CD4-positive, alpha-beta T cell treated with Interleukin-17A for 1 hour (primary cell): ENCODE measurements at places on chromosomes 12 and 14.

DNA sequence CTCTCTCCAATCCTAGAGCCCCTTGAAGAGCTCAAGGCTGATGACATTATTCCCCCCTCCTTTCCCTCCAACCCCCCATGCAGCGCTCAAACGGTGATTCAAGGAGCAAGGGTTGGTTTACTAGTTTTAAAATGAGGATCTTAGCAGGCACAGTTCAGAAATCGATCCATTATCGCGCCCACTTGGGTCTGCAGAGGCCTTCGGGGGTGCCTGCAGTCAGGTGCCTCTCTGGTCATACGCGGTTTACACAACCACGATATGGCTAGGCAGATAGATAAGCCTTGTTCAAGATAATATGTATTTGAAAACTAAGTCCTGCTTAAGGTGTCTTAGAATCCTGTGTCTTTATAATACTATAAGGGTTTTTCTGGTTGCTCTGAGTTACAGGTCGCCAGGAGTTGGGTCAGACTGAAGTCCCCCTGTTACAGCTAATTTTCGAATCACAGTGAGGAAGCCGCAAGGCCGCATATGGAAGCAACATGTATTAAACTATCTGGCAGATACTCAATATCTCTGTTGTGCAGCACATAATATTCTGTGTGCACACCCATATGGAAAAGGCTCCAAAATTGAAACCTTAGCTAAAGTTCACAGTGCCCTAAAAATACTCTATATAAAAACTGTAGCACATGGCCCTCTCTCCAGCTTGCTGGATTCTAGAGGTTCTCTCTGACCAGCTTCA, 10.0 kb downstream of the BHLHE41 start:
- DNase-seq: no peak

DNA sequence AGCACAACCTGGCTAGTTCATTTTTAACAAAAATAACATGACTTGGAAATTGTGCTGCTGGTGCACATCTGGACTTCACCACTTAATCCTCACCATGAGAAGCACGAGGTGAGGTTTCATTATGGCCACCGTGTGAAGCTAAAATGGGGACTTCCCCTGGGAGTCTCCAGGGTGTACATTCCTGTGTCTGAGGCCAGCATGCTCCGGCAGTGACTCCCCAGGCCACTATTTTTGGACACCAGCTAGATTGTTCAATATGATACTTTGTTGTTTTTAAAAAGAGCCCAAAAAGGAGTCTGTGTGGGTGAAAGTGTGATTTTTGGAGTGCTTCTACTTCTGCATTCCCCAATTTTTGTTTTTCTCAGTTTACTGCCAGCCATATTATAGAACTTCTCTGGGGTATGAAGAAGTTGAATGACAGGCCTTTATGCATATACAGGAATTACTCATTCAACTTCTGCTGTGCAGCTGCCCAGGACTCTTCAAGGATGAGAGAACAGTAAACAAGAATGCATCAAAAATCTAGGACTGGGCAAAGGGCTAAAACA, 16.9 kb upstream of the AICDA start:
- no peak for DNase-seq

DNA sequence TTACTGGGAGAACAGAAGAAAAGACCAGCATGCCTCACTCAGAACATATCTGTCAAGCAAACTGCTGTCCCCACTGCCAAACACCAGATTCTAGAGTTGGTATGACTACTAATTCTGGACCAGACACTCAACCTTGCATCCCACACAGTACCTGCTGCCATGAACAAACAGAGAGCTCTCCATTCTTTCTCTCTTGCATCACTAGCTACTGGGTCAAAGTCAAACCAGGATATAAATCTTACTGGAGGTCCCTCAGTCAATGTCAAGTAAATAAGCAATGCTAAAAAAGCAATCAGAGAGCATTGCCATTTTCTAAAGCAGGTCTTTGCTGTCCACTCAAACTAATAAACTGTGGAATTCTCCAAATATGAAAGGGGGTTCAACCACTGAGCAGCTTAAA, 452.4 kb upstream of the SEL1L start:
- no peak for DNase-seq

- DNase-seq: no peak
Measured at GRCh38 chr14:71021347-71022011, 114.2 kb downstream of the PCNX1 start.

DNA sequence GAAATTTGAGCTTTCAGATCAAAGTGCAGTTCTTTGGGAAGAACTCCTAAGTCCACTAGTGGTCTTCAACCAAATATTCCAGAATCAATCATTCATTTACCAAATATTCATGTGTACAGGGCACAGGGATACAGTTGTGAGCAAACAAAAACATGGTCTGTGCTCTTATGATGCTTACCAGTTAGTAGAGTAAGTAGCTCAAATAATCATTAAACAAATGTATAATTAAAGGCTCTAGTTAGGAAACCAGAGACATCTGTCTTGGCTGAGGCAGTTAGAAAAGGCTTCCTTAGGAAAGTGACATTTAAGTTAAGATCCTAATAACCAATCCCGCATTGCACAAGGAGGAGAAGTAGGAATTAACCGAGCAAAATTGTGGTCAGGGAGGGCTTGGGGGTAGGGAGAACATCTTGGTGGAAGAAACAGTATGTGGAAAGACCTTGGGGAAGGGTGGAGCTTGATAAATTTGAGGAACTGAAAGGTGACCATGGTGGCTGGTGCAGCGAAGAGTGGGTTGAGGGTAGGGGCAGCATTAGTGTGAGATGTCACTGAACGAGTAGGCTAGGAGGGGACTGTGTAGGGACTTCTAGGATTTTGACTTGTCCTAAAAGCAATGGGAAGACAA, 40.0 kb downstream of the PEBP1 start:
- DNase-seq: peak; percentile 4

DNA sequence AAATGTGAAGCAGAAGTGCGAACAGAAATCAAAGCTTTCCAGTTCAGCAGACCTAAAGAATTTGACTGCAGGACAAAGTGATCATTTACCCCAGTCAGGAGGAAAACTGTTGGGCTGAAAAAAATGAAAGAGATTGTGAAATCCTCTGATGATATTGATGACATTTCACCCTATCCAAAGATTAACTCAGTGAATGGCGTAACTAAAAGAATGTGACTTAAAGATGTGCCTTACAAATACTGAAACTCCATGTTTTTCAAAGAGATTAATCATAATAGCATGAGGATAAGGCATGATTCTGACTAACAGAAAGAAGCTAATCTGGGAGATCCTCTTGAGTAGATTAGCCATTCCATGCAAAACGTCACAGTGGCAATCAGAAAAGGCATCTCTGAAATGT, 225.6 kb downstream of the DUSP6 start:
- DNase-seq: no peak

- peak; percentile 5 for DNase-seq
Measured at GRCh38 chr14:97477353-97477752, 680.2 kb downstream of the VRK1 start.

GRCh38 chr12:92058664-92059063, 87.0 kb downstream of the BTG1 start:
- no peak for DNase-seq

DNA sequence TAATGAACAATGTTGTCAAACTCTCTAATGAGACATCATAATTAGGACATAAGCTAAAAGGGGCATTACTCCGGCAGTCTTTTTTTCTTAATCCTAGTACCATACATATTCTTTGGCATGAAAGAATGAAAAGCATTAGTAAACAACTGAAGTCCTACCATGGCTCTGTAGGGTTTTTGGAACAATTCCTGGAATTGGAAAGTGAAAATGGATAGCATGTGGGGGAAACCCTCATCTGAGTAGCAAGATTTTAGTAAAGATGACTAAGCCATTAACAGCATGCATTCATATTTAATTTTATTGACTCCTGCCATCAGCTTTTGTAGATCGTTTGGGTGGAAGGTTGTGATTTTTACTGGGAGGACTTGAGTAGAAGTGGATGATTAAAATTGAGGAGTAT, 216.2 kb upstream of the PDZRN4 start:
- DNase-seq: no peak

- no peak for DNase-seq
Measured at GRCh38 chr12:117214797-117215196, 24.5 kb upstream of the FBXO21 start.

GRCh38 chr12:50614167-50614759, 109.5 kb downstream of the DIP2B start:
- no peak for DNase-seq

DNA sequence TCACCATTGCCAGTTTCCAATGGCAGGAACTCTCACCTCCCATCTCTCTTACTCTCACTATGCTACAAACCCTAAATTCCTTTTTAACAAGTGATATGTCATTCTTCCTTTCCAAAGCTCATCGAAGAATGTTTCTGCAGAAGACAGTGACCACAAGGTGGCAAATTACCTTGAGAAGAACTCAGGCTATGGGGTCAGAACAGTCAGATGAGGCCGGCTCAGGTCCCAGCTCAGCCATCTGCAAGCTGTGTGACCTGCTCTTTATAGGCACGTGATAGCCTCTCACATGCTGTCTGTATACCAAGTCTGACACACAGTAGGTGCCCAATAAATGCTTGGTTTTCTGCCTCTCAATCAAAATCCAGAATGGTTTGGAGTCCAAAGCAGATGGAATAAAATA, 80.7 kb downstream of the FOXN3 start:
- peak; percentile 23 for DNase-seq

- DNase-seq: no peak
Measured at GRCh38 chr12:75705749-75706711, 194.6 kb upstream of the KRR1 start.

- no peak for DNase-seq
Measured at GRCh38 chr12:124438437-124439056, 128.9 kb downstream of the NCOR2 start.

DNA sequence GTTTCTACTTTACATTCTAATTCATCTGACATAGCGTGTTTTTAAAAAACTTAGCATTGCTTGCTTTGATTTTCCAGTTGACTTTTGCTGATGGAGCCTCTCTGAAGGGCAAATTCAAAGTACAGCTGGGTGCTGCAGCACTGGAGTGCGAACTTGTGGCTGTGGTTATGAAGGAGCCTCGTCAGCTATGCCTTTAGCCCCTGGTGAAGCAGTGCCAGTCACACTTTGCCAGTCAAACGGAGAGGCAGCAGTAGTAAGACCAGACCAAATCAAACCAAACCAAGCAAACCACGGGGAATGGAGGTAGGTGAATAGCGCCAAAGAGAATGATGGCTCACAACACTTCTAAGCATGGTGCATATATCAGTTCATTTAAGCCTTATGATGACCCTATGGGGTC, 15.1 kb upstream of the SLC38A2 start:
- no peak for DNase-seq

DNA sequence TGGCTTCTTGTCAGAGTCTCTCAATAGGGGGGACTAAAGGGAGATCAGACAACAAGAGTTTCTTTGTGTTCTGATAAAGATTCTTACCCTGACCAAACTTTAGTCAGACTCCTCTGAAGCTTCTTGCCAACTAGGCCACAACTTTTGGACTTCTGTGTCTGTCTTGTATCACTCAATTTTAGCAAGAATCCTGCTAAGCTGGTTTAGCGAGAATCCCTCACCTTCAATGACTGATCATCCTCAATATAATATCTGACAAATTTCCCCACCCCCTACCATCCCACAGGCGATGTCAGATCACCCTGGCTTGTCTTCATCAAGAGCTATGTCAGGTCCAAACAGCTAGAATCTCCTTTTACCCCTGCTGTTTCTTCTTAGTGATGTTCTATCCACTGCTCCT, 215.2 kb downstream of the RASSF9 start:
- no peak for DNase-seq

DNA sequence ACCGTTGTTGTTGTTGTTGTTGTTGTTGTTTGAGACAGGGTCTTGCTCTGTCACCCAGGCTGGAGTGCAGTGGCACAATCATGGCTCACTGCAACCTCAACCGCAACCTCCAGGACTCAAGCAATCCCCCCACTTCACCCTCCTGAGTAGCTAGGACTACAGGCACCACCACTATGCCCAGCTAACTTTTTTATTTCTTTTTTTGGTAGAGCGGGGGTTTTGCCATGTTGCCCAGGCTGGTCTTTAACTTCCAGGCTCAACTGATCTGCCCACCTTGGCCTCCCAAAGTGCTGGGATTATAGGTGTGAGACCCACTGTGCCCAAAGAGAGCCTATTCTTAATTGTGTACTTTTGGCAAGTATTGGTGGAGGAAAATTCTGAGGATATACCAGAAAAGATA, 25.7 kb downstream of the MOK start:
- no peak for DNase-seq

DNA sequence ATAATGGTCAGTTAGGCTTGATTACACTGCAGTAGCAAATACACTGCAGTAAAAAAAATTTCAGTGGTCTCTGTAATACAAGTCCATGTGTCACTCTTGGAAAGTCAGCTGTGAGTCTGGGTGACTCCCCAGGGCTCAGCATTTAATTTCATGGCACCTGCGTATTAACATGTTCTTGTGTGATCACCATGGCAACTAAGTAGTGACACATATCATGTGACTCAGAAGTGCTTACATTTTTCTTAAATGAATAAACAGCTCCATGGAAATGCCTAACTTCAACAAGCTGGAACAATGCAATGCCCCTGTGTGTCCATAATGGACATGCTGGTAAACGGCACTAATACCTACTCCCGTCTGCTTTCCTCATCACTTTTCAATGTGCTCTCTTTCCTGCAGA, 88.5 kb upstream of the ANO4 start:
- DNase-seq: no peak

DNA sequence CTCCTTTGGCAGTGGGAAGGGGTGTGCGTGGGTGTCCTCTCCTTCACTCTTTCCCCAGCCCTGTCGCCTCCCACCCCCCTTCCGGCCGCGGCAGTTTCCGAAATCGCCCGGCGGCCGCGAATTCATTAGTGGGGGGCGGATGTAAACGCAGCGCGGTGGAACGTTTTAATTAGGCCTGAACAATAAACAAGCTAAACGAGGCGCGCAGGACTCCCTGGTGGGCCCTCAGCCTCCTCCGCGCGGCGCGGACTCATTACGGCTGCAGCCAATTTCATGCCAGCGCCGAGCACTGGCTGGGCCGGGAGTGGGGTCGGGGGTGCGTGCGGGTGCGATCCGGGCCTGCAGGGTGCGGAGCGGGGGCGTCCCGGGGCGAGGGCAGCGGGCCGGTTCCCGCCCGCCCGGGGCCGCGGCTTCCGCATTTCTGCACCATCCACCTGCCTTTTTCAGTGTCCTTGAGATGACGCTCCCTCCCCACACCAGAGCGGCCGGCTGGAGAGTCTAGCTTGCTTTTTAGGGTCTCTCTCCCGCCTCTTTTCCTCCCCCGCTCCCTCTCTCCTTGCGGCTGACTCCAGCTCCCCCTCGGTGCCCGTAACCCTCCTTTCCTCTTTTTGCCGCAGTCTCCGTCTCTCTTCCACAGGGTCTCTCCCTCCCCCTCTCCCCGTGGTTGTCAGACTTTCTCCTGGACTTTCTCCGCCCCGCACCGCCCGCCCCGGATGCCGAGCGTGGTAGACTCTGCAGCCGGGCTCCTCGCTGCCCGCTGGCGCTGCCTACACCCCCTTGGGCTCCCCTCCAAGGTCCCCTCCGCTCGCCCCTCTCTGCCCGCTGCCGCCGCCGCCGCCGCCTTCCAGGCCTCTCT, at the start of gene CISTR:
CISTR (minus strand) TSS at position 644 of the 856 bp plus-strand sequence.
- peak; percentile 35 for DNase-seq

GRCh38 chr14:26088275-26088674, 509.6 kb downstream of the NOVA1 start:
- no peak for DNase-seq

GRCh38 chr12:66900616-66901015, 221.7 kb upstream of the GRIP1 start:
- DNase-seq: no peak
